ENCODE measurements at places on chromosomes 16 and 17.

DNA sequence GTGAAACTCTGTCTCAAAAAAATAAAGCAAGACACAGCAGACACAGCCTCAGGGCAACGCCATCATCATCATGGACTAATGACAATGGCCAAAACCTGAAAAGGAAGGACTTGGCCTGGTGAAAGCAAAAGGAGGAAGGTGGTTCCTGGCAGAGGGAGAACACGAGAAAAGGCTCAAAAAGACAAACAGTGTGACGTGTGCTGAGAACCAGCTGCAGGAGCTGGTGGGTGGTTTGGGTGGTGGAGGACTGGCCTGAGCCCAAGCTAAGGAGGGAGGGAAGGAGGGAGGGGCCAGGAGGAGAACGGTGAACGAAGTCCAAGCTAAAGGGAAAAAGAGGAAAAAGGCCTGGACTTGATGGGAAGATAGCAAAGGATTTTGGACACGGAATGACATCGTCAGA is 85.1 kb downstream of the SLC39A11 start:
- no peaks in the 10 kb centered on the region for H3K36me3 ChIP-seq
- no peaks in the 10 kb centered on the region for H3K27me3 ChIP-seq
- no peak overlapping the region for H3K4me3 ChIP-seq
- peaks cover 7% of the 10 kb centered on the region for H3K4me1 ChIP-seq
- no peak overlapping the region for H3K27ac ChIP-seq
- no peak for DNase-seq

- no peaks in the 10 kb centered on the region for H3K36me3 ChIP-seq
- no peak overlapping the region for H3K27ac ChIP-seq
- H3K4me1 ChIP-seq = no peaks in the 10 kb centered on the region
- H3K27me3 ChIP-seq = no peaks in the 10 kb centered on the region
These were observed 625.2 kb upstream of the CDH8 start for GRCh38 chr16:62661435-62661834.

DNA sequence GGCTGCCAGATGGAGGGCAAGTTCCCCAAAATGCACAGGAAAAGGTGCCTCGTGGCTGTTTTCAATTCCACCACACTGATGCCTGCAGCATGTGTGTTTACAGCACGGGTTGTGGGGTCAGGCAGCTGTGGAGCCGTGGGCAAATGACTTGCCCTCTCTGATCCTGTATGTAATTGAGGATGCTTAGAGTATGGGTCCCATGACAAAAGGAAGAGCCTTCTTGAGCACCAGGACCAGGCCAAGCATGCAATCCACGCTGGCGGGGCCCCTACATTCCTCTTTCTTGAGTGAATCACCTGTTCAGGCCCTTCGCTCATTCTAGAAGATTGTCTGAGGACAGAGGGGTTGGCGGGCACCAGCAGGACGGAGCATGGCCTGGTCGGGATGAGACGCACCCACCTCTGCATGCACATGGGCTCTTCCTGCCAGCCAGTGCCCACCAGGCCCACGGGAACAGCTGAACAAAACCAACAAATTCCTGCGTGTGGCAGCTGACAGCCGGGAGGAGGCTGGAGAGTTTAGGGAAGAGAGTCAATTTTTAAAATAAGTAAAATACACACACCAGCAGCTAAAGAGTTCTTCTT is 1.4 kb upstream of the CTRB2 start:
- DNase-seq = no peak
- H3K27me3 ChIP-seq = no peaks in the 10 kb centered on the region
- no peak overlapping the region for H3K27ac ChIP-seq
- no peaks in the 10 kb centered on the region for H3K36me3 ChIP-seq
- no peak overlapping the region for H3K4me3 ChIP-seq

DNA sequence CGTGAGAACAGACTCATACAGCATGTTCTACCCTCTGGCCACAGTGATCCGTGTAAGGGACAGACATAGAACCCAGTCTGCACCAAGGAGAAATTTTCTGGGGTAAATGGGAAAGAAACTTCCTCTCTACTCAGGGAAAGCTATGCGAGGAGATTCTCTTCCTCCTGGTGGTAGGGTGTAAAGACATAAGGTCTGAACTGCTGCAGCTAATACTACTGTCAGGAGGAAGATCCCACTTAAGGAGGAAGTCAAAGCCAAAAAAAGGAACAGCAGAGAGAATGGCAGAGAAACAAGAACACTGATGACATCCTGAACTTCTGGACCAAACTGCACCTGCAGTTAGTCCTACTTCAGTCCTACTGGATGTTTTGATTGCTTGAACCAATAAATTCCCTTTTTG is 7.1 kb upstream of the TM4SF5 start:
- H3K36me3 ChIP-seq = no peaks in the 10 kb centered on the region
- DNase-seq = no peak
- H3K4me3 ChIP-seq = no peak overlapping the region
- no peaks in the 10 kb centered on the region for H3K27me3 ChIP-seq
- H3K4me1 ChIP-seq = no peaks in the 10 kb centered on the region

- H3K27ac ChIP-seq = no peak overlapping the region
- no peak overlapping the region for H3K4me3 ChIP-seq
- no peak for DNase-seq
- peaks cover 3% of the 10 kb centered on the region for H3K4me1 ChIP-seq
- H3K36me3 ChIP-seq = no peaks in the 10 kb centered on the region
These were observed 11.7 kb upstream of the CPPED1 start for GRCh38 chr16:12815361-12815760.

Measured in T-cell (primary cell).